Nephron progenitor cell (in vitro differentiated cells): ENCODE measurements at places on chromosomes 3 and 15.

GRCh38 chr15:42919799-42920518 lies 619 bp downstream of the TTBK2 start:
- DNase-seq, result no peak

DNA sequence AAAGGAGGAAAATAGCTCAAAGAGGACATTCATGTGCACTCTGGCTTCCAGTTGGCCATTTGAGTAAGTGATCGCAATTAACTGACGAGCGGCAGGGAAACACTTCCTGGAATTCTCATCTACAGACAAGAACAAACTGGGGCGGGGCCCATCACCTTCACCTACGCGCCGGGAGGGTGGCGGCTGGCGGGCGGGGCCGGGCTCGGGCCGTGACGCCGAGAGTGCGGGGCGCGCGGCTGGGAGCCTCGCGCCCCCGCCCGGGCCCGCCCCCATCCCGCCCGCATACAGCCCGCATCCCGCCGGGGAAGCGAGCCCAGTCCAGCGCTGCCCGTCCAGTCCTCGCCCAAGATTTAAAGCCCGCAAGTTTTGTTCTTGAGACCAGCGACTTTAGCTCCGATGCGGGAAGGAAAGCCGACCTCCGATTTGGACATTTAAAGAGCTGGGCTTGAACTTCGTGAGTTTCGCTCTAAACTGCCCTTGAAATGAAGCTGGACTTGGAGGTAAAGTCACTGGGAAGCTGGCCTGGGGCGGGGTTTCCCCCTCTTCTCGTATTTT lies at the start of gene B3GNT5:
Gene B3GNT5, plus strand, starts transcription at position 281 of the 555 bp plus-strand sequence. CDS start 16,546 bp downstream, outside the sequence.
- peak; percentile 58 for DNase-seq

DNA sequence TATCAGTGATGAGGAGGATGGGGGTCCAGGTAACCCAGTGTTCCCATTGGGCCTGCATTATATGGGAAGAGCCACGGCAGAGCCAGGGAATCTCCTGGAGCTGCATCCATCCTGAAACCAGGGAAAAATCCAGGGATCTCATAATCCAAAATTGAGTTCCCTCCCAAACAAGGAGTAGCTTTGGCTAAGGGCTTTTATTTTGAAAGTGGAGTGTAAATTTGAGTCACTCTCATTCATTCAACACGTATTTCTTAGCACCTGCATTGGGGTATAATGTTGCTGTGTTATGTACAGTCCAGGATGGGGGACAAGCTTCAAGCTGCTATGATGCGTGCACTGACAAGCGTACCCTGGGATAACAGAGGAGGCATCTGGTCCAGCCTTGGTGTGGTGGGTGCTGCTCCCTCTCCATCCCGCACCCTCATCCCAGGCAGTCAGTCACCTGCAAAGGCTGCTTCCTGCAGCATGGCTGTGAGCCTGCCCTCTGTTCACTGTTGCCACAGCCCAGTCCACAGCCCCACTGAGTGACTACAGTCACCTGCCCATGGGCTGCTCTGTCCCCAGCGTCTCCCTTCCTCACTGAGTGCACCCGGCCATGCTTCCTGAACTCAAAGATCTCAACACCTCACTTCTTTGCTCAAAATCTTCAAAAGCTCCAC lies 135.6 kb downstream of the OPA1 start:
- DNase-seq, result no peak

GRCh38 chr3:58012302-58012701 lies 4.1 kb downstream of the FLNB start:
- no peak for DNase-seq

DNA sequence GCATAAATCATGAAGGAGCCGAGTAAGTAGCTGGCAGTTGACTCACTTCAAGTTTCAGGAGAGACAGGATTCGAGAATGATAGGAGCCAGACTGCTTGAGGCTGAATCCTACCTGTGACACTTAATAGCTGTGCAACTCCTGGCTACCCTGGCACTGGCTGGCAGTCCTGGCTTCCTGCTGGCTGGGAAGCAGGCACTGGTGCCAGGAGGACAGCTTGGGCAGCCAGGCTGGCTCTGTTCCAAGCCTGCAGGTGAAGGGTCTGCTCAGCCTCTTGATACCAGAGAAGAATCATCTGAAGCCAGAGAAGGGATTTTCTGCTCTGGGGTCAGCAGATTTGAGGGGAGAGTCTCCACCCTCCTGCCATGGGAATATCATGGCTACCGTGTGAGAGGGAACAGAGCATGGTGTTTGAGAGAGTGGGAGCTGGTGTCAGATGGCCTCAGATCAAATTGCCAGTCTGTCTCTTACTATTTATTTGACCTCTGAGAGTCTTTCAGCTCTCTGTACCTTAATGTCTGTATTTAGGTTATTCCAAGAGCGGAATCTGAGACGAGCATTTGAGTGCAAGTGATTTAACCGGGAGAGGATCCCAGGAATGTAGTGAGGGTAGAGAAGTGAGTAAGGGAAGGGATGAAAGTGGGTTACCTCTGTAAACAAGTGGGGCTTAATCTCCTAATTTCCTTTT lies 4.4 kb upstream of the XIRP1 start:
- no peak for DNase-seq

DNA sequence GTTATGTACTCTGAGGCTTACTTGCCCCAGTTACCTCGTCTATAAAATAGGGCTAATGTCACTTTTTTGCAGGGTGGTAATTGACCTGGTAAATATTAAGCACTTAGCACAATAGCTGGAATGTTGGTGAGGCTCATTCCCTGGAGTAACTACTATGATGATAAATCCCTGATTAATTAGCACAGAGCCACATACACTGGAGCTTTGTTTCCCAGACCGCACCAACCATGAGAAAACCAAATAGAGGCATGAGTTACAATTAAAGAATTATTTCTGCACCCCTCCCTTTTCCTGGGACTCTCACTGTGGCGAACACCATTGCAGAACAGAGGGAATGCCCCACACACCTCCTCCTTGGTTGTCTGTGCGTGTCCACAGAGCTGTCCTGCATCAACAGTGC lies 76.6 kb upstream of the CPOX start:
- DNase-seq, result no peak

DNA sequence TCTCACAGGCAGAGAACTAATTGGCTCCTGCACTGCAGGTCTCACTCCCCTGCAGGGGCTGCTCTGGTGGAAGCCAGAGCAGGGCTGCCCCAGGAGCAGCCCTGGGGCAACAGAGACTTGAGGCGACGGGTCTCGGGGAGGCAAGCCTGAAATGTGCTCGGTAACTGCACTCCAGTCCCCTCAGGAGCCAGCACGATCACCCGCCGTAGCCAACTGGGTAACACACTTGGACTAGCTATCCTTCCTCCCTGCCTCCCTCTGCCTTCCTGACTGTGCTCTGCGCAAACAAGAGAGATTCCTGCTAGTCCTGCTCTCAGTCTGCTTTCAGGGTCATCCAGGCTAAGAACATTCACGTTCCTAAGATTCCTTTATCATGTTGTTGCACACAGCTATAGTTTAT lies 140.7 kb upstream of the NSMCE3 start:
- DNase-seq, result no peak

- DNase-seq, result no peak
Observed at GRCh38 chr3:153657461-153657860, 463.7 kb upstream of the ARHGEF26 start.

- peak; percentile 69 for DNase-seq
Observed at GRCh38 chr15:58748852-58749531, 515 bp downstream of the ADAM10 start.
